ENCODE measurements at places on chromosomes 1 and 21. TPM values are rescaled to one million over a fixed set of nuclear protein-coding genes. Genes with fewer than 3 reads are reported as not detected.

The ARMH1 gene
- 4.0 TPM for total RNA-seq

The ZBED6 gene
- 32.8 TPM for total RNA-seq

DNA sequence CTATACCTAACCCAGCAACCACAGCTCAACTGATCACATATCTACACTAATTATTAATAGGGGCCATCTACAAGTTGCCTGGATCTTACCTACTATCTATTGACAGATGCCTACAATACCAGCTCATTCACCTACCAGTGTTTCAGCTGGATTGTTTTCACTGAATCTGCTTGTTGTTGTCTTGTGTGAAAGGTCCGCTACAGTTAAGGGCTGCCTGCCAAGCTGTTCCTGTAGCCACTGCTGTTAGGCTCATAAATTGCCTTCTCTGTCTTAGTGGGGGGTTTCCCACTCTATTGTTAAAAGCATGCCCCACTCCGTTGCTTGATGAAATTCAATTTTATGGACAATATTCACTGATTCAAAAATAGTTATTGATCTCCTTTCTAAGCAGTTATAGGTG, 199.7 kb upstream of the TMPRSS15 start:
- no peaks in the 10 kb centered on the region for H3K36me3 ChIP-seq
- no peaks in the 10 kb centered on the region for H3K4me1 ChIP-seq
- no peaks in the 10 kb centered on the region for H3K27me3 ChIP-seq
- DNase-seq: no peak

GRCh38 chr1:199242601-199243000, 603.8 kb downstream of the PTPRC start:
- H3K4me1 ChIP-seq: no peaks in the 10 kb centered on the region
- DNase-seq: no peak
- no peak overlapping the region for H3K4me3 ChIP-seq
- no peak overlapping the region for H3K27ac ChIP-seq

- H3K27me3 ChIP-seq: no peaks in the 10 kb centered on the region
- DNase-seq: no peak
- H3K4me3 ChIP-seq: no peak overlapping the region
- H3K27ac ChIP-seq: no peak overlapping the region
These were observed 2.7 kb downstream of the KHDC4 start for GRCh38 chr1:155931332-155932038.

GRCh38 chr1:198671136-198671535, 32.3 kb downstream of the PTPRC start:
- DNase-seq: no peak
- H3K27ac ChIP-seq: peak overlapping the region; percentile 48
- no peak overlapping the region for H3K4me3 ChIP-seq
- H3K27me3 ChIP-seq: no peaks in the 10 kb centered on the region
- H3K4me1 ChIP-seq: peaks cover 66% of the 10 kb centered on the region

- H3K4me3 ChIP-seq: no peak overlapping the region
- peak; percentile 78 for DNase-seq
- H3K36me3 ChIP-seq: no peaks in the 10 kb centered on the region
- no peaks in the 10 kb centered on the region for H3K27me3 ChIP-seq
These were observed 137.3 kb downstream of the NAV1 start for GRCh38 chr1:201676197-201676596.

DNA sequence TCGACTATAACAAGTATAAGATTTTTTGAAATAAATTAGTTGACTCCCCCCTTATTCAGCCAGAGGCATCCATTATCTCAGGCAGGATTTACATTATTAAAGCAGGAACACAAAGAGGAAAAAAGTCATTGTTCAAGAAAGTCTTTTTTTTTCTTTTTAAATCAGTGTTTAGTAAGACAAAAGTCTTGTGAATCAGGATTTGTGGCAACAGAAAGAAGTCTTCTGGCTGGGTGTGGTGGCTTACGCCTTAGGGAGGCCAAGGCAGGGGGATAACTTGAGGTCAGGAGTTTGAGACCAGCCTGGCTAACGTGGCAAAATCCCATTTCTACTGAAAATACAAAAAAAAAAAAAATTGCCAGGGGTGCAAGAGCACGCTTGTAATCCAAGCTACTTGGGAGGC, 505.5 kb downstream of the LMO4 start:
- no peaks in the 10 kb centered on the region for H3K4me1 ChIP-seq
- no peak for DNase-seq
- H3K4me3 ChIP-seq: no peak overlapping the region
- H3K27me3 ChIP-seq: no peaks in the 10 kb centered on the region
